Astrocyte of the cerebellum (primary cell): ENCODE measurements at places on chromosomes 4 and X.

DNA sequence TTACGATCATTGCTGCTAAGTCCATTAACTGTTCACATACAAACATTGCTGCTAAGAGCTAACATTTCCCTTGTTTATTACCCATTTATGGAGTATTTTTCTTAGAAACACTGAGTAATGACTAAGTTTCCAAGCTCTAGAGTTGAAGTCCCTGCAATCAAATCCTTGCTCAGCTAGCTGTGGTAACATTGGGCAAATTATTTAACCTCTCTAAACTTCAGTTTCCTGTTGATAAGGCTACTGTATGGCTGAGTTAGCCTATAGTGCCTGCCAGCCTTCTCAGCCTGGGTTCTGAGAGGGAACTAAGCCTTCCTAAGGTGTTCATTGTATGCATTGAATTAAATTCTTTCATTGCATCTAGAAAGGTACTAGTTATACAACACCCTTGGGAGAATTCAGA is 15.2 kb upstream of the SCOC start:
- no peak for DNase-seq

- DNase-seq: no peak
These were observed 286.6 kb upstream of the GATB start for GRCh38 chr4:152047451-152047850.

- DNase-seq: no peak
These were observed 354.7 kb downstream of the FBXW7 start for GRCh38 chr4:152181150-152181549.

DNA sequence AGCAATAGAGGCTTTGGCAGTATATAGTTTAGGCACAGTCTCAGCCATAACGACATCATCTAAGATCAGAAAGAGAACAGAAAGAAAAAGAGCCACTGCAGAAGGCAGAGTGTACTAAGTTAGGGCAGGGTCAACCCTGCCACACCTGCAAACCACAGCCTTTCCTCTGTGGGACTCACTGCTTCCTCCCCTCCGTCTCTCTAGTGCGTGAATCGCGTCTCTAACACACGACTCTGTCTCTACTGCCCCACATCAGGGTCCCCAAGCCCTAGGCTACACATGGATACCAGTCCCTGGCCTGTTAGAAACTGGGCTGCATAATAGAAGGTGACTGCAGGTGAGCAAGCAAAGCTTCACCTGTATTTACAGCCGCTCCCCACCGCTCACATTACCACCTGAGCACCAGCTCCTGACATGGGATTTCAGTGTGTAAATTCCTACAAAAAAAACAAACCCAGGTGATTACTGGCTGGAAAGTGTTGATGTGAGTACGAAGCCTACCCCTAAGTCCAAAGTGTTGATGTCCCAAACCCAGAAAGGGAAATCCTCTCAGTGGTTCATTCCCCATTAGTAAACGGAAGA is 128.9 kb downstream of the PRKX start:
- no peak for DNase-seq

GRCh38 chr4:86685401-86685800 is 91.3 kb downstream of the PTPN13 start:
- DNase-seq: no peak

DNA sequence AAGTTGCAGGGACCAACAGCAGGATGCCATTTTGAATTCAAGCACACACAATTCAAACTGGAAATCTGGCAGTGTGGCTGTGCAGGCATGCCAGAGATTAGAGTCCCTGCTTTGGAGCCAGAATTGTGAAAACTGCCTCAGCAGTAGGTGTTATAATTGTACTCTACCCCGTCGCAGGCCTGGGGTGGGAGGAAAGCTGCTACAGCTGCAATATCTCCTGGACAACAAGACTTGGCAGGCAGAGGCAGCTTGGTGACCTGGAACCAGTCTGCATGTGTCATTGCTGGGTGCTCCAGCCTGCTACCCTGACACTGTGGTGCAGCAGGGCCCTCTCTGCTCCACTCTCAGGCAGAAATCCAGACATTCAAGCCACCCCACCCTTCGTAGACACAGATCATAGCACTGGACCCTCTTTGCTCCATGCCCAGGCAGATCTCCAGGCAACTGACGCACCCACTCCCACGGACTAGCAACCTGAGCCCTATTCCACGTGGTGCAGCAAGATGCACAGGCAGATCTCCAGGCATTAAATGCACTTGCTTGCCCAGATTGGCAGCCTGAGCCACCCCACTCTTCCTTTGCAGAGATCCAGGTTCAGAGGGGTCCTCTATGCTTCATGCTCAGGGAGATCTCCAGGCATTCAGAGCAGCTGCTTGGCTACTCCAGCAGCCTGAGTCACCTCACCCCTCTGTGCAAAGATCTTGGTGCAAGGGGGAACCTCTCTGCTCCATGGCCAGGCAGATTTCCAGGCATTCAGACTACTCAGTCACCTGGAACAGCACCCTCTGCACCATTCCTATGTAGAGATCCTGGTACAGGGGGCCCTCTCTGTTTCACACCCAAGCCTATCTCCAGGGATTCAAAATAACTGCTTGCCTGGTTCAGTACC is 140.5 kb downstream of the LRBA start:
- no peak for DNase-seq

DNA sequence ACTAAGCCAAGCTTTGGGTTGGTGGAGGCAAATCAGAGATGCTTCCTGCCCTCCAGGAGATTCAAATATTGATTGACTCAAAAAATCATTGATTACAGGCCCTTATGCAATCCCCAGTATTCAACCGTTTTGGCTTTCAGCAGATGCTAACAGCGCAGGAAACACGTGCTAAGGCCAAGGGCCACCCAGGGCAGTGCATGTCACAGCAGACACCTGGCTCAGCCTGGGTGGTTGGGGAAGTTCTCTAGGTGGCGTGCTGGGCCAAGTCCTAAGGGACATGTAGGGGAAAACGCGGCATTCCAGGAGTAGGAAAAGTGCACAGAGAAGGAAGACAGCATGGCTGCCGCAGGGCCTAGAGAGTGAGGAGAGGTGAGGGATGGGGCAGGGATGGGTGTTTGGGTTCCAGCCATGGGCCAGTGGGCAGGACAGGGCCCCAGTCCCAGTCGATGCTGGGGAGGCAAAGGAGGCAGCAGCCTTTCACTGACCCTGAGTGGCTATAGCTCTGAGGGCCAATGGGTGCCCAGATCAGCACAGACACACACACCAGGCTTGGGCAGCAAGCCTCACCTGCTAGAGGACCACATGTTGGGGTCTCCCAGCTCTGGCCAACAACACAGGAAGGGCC is 239.1 kb downstream of the EVC2 start:
- DNase-seq: no peak

GRCh38 chrX:15747626-15748173 is 9.6 kb downstream of the CA5B start:
- DNase-seq: no peak
